ENCODE measurements at places on chromosomes 4 and X.

- DNase-seq: no peak
Observed at GRCh38 chr4:5052204-5052702, 973 bp downstream of the STK32B start.

DNA sequence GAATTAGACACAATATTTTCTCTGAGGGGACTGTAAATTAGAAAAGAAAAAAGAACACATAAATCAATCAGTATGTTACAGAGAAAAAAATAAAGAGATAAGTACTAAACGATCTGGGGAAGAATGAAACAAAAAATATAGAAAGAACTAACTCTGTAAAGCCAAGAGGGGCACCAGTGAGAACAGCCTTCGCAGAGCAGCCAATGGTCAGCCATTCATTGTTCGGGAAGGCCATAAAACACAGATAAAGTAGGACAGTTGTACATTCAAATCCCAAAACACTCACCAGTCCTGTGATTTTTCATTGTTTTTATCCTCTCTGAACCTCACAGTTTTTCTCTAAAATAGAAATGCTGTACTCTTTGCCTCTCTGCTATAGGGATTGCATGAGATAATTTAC lies 127.9 kb downstream of the NEK1 start:
- DNase-seq: no peak

- no peak for DNase-seq
Observed at GRCh38 chrX:10387011-10387410, 230.2 kb downstream of the CLCN4 start.

DNA sequence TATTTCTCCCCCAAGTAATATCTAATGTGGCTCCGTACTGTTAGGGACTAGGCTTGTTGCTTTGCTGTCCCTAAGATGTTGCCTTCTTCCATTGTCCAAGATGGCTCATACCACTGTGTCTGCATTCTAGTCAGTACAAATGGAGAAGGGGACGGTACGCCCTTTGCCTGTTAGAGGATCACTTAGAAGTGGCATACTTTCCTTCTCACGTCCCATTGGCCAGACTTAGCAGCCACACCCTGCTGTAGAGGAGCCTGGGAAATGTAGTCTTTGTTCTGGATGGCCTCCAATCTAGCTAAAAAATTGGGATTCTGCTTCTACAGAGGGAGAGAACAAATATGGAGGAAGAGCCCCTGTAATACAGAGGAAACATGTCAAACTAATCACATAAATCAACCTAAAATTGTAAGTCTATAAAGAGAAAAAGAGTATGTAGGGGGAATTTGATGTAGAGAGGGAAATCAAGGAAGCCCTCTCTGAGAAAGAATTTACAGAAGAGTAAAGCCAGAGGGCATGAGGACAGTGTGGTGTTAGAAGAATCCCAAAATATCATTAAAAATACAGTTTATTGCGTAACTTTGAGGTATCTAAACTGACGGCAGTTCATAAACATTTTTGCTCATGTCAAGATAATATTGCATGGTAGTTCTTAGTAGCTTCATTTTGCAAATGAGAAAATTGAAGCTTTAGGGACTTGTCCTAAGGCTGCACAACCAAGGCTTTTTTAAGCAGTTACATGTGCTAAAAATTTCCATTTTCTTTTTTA lies 15.1 kb downstream of the PRIMPOL start:
- DNase-seq: no peak

- no peak for DNase-seq
Observed at GRCh38 chr4:54678826-54679225, 21.1 kb downstream of the KIT start.

GRCh38 chr4:185774845-185775680 lies 36.9 kb downstream of the SORBS2 start:
- no peak for DNase-seq

DNA sequence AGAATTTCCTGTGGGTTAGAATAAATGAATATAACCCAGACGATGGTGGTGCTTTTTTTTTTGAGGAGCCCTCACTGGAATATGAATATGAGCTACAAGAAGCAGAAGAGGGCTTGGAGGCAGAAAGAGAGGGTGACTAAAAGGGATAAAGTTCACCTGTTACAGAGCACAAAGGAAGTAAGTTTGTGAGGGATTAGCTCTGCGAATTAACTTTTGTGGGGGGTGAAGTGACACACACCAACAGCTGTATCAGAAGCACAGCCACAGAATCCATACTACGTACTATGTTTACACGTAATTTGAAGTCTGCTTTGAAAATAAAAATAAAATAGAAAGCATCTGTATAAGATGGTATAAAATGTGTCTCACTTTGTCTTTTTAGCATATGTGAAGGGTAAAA lies 963.6 kb upstream of the DIAPH2 start:
- no peak for DNase-seq

- DNase-seq: no peak
Observed at GRCh38 chr4:828641-829271, 2.8 kb upstream of the CPLX1 start.

DNA sequence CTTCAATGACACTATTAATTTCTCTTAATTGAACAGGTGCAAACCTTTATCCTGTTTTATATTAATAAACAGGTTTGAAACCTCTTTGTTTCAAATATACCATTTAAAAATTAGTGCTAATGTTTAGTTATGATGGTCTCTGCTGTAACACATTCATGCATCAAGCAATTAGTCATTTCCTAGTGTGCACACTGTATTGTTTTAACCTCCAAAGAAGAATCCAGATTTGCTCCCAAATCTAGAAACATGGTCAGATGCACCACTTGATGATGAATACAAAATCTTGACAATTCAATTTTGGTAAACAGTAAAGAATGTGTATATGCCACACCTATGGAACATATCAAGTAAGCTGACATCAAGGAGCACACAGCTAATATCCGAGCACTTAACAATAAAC lies 157.1 kb downstream of the TRIML1 start:
- DNase-seq: no peak

DNA sequence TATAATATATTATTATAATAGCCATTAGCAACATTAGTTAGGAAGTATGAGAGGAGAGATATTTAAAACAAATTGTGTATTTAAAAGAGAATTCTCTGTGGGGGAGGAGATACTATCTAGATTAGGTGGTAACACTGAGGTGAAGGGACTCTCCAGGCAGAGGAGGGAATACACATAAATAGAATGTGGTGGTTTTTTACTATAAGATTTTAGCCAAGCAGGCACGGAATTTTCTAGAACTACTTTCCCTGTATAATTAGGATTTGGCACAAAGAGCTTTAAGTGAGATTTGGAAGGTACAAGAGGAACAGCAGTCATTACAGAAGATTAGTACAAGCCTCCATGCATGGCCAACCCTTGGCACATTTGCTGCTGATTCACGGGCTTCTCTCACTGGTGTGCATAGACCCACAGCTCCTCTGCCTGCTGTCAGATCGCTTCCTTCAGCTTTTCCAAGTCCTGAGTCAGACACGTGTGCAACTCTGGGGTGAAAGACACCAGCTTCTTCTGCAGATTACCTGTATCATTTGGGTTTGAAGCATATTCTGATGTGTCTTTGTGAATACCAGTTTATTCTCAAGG lies 685.5 kb downstream of the KCTD8 start:
- DNase-seq: no peak

GRCh38 chrX:87636533-87636932 lies 118.9 kb downstream of the KLHL4 start:
- no peak for DNase-seq

- DNase-seq: no peak
Observed at GRCh38 chr4:155675709-155676429, 9.2 kb downstream of the GUCY1A1 start.

DNA sequence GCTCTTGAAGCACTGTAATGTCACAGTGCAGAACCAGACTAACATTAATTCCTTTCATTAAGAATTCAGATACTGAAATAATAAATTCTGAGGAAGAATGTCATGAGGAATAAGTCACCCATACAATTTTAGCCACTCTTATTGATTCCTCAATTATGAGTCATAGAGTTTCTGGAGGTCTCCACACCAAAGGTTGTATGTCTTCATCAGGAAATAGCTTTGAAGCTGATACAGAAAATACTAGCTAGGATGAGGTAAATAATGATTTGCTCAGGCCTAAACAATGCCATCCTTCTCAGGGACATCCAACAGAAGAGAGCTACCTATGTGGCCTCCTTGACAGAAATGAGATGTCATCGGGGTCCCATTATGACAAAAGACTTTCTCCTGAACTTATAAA lies 238.8 kb downstream of the OR13H1 start:
- no peak for DNase-seq

DNA sequence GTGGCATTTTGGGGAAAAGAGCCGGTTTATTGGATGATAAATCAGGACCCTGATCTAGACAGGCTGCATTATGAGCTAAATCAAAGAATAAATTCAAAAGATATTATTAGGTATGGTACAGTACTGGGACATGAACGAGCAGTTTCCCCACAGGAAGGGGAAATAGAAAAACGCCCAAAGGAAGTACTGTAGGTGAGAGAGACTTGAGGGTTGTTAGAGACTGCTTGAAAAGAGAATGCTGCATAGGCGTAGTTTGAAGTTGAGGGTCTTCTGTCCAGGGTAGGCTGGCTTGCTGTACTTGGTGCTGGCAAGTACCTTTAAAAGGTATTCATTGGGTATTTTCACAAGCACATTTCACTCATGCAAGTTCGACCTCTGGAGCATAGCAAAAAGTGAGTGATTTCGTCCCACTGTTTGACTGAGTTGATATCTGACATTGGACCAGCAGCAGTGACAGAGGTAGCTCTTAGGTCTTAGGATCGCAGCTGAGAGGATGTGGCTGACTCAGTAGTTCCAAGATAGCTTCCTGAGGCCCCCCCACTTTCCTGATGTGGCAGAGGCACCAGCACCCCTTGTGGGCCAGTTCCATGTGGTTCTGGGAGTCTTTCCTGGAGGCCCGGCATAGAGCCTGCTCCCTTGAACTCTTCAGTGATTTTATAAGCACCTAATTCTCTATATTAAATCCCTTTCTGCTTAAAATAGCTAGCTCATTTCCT lies 64.3 kb downstream of the TMEM131L start:
- DNase-seq: no peak

DNA sequence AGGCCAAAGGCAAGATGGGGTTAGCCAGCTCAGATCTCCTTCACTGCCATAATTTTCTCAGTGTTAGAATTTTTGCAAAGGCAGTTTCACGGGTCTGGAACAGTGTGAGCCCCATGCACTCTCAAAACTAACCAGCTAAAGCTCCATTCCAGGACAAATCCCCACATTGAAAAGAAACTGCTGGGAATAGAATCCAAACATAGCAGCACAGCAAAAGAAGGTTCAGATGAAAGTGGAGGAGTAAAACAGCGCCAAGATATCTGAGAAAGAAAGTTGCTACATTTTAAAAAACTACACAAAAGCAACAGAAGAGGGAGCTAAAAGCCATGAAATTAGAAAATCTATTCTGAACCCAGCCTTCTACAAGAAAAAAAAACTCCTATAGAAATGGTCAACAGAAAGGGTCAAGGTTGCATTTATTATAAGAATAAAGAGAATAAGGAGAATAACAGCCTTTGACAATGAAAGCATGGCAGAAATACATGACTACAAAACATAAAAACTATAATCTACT lies 39.6 kb upstream of the SLC7A3 start:
- DNase-seq: no peak

DNA sequence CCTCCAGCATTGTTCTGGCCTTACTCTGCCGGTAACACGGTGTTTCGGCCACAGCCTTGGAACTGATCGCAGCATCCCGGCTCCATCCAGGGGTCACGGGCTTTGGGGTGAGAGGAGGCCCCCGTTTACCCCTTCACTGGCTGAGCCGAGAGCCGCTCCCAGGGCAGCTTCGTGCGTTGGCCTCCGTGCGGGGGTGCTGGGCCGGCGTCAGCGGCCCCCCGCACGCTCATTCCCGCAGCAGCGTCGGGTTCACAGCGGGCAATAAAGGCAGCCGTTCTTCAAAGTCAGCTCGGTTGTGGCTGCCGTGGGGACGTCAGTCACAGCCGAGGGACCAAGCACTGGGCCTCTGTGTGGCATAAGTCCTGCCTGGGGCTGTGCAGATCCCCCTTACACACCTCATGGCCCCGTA lies 25.3 kb upstream of the PLCXD1 start:
- DNase-seq: no peak

GRCh38 chr4:42083816-42084215 lies 68.6 kb downstream of the BEND4 start:
- no peak for DNase-seq

- DNase-seq: no peak
Observed at GRCh38 chr4:31175242-31175910, 455.2 kb downstream of the PCDH7 start.

DNA sequence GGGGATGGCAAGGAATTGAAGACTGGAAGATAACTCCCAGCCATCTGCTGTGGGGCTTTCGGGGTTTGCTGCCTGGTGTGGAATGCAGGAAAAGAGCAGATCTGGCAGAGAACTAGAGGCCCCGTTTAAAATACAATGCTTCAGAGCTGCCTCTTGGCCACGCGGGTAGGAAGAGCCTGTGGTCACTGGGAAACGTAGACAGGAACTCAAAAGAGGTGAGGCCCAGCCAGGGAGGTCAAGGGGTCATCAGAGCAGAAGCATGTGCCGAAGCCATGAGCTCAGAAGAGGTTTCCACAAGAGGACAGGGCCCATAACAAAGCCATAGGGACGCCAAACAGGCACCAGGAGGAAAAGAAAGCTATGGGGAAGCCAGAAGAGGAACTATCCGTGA lies 14.5 kb upstream of the STS start:
- peak; percentile 1 for DNase-seq

DNA sequence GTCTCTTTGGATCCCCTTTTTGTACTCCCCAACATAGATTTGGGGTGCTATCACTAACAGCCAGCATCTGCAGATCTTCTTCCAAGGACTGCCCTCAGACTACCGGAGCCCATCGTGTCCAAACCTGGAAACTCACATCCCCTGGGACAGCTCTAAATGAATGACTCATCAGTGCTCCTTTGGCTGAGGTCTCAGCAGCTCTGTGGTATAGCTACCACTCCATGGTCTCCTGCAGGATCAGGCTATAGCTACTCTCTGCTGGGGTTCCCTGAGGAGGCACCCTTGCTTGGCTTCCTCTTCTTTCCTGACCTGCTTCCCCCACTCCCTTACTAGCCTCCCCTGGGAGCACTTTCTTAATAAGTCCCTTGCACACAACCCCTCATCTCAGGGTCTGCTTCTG lies 97.5 kb upstream of the PRPS2 start:
- DNase-seq: no peak

GRCh38 chrX:149939655-149939904 lies 1.3 kb upstream of the EOLA2 start:
- DNase-seq: no peak
